ENCODE measurements at places on chromosomes 11 and 22.

DNA sequence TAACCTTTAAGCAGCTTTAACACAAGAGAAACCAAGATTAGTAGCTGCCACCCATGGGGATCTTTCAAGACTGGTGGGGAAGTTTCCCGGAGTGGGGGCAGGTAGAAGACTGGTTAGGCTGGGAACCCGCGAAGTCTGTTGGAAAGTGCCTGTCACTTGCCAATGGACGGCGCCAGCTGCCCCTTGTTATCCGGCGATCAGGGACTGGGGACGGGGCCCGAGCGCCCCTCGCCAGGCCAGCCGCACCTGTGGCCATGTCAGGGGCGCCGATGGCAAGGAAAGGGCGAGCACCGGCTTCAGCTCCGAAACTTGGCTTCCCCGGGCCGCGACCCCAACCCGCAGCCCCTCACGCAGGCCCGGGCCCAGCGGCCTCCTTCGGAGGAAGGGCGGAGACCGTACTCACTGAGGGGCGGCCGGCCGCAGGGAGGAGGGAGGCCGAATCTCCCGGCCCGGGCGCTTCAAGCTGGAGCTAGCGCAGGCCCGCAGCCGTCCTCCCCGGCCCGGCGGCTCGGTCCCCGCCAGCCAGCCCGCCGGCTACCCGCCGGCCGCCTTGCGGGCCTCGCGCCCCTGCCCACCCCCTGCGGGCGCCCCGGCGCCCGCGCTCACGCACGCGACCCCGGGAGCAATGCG lies 539 bp downstream of the EIF4ENIF1 start:
- DNase-seq = no peak

GRCh38 chr11:33649944-33650343 lies 50.7 kb downstream of the C11orf91 start:
- no peak for DNase-seq

DNA sequence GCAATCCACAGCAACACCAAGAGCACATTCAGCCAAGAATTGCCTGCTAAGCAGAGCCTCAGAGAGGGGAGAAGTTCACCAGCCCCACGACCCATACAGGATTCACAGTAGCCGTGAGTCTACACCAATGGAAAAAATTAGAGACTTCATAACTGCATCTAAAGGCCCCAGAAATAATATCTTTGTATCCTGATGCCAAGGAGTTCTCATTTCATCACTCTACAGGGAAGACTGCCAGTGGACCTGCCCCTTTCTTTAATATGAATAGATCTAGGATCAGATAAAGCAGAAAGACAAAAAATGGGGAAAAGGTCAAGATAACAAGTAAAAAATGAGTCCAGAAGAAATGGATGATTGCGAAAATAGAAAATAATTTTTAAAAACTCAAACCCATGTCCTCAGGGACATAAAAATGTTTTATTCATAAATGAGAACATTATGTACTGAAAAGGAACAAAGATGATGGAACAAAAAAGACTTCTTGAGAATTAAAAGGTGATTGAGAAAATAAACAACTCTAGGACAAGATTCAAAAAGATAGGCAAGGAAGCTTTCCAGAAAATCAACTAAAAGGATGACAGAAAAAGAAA lies 9.5 kb downstream of the APOL3 start:
- DNase-seq = no peak

DNA sequence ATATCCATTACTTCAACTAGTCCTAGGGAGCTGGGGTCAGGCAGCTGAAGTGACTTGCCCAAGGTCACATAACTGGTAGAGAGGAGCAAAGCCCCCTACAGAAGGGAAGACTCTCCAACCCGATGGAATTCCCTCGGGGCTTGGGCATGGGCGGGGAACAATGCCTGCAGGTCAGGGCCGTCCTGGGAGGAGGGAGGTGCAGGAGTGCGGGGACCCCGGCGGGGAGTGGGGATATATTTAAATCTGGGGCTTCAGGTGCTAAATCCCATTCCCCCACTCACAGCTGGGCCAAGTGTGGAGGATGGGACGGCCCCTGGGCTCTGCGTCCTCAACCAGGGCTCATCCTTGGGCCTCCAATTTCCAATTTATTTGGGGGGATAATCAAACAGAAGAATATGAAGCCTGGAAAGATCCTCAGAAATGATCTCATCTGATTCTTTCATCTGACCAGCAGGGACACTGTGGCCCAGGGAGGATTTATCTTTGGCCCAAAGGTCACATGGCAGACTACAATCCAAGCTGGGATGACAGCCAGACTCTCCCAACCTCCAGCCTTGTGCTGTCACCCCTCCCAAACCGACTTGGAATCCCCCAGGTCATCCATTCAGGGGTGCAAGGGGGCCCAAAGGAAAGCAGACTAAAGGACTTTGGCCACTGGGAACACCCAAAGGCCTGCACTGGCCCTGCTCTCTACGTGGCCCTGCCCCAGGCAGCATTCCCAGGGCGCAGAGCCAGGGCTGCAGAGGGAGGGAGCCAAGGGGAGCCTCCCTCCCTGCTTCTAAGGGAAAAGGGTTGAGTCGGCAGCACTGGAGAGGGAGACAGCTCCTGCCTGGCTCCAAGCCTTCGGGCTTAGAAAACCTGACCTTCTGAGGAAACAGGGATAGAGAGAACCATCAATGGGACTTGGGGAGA lies 8.7 kb upstream of the C1QTNF6 start:
- no peak for DNase-seq

DNA sequence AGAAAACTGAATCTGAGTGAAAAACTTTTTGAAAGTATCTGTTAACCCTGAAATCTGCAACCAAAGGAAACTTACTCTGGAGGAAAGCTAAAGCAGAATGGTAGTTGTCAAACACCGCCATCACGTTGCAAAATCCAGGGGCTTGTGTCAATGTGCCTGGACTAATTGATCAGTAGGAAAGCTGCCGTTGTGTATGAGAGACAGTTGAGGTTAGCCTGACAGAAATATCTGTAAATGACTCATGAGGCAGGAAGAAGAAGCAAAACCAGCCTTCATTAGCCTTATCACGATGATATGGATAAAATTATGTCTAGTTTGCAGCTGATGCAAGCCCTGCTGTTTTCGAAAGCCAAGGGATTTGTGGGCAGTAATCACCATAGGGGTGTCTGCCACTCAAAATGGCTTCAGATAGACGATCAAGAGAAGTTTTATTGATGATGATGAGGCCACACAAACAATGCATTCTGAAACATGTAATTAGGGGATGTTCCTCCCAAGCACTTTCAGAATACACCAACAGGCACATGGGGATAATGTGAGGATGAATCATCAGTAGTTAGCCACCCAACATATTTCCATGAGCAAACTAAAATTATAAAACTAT lies 8.9 kb downstream of the SCGB1A1 start:
- no peak for DNase-seq

Measured in stimulated activated CD8-positive, alpha-beta memory T cell treated with anti-CD3 and anti-CD28 coated beads, Interleukin-7, amount 100 ng/mL, for 1 hour (primary cell).